ENCODE measurements at places on chromosomes 5 and 9.

GRCh38 chr9:87786423-87786822, 60.5 kb downstream of the CTSL start:
- no peak for DNase-seq

GRCh38 chr9:38058452-38059232, 10.4 kb downstream of the SHB start:
- no peak for DNase-seq

DNA sequence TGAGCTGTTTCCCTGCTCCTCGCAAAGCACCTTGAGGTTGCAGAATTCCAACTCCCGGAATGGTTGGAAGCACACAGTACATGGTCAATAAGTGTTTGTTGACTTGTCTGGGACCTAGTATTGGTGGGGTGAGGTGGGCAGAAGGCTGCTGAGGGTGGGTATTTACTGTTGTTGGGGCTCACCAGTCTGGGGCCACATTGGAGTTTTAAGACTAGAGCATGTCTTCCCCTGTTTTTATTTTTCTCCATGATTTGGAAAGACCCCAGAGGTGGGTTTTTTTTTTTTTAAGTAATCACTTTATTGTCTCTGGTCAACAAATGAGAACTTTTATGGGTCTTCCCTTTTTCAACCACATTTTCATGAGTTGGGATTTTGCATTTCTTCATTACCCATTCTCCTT, 55.1 kb downstream of the IRF1 start:
- DNase-seq, result no peak

DNA sequence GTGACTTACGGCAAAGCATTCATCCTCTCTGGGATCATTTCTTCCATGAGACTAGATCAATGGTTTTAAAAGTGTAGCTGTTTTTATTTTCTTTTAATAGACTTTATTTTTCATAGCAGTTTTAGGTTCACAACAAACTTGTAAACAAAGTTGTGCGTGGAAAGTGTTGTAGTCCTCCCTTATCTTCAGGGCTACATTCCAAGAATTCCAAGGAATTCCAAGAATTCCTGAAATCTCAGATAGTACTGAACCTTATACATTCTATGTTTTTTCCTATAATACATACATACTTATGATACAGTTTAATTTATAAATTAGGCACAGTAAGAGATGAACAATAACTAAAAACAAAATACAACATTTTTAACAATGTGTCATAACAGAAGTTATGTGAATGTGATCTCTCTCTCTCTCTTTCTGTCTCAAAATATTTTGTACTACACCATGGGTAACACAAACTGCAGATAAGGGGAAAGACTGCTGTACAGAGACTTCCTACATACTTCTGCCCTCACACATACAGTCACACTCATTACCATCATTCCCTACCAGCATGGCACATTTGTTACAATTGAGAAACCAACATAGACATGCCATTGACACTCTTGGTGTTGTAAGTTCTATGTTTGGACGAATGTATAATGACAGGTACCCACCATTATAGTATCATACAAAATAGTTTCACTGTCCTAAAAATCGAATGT, 1933.2 kb upstream of the WWC1 start:
- DNase-seq, result no peak

DNA sequence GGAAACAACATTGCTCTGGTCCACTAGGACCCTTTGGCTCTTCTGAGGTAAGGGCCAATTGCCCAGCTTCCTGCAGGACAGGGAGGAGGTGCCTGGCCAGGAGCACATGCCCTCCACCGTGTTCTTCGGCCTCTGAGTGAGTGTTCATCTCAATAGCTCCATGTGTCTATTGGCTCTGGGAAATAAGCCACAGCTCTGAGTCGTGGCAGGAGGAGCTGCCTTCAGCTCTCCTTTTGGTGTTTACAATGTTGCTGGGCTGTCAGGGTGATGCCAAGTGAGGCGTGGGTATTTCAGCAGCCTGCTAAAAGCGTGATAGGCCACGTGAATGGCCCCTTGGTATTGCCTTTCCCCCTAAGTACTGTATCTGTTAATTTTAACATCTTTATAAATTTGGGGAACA, 26.6 kb downstream of the GADD45G start:
- no peak for DNase-seq

DNA sequence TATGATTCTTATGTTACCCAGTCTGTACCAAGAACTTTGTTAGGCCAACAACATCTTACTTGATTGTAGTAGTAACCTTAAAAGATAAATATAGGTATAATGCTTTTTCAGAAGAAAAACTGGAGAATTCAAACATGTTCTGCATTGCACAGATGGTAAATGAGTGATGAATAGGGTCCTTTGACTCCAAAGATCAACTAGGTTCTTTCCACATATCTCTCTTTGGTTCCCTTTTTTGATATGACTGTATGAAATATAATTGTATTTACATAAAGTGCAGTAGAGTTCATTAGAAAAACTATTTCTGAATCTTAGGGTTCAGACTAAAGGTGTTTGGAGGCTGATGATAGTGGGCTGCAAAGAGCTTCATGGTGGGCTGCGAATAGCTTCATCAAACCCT, 150.5 kb upstream of the CDKN2B start:
- DNase-seq, result no peak

DNA sequence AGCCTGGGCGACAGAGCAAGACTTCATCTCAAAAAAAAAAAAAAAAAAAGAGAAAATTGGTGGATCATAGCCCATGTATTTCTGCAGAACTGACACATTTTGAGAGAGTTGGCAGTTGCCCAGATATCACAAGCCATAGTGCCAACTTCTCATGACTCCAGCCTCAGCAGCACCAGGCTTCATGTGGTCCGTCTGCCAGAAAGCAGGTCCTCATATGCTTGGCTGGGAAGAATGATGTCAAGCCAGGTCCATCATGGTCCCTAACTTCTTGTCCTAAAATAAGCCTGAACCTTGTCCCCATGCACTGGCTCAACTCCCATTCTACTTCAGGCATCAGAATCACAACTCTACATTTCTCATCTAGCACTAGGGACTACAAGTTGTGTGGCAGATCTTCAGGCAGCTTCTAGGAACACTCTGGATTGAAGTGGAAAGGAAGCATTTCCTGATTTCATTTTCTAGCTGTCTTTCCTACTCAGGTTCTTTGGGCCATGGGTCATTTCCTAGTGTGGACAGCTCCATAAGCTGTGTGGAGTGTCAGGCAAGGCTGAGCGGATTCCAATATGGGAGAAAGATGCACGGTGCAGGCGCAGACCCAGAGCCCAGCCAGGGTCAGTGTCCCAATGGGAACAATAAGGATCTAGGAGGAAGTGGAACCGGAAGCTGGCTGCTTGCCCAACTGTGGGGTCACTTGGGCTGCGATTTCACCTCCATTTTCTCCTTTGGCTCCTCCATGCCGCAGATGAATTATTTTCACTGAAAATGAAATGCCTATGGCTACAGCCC, 90.1 kb downstream of the LMNB1 start:
- no peak for DNase-seq

- no peak for DNase-seq
Measured at GRCh38 chr5:14175381-14175780, 32.2 kb downstream of the TRIO start.

DNA sequence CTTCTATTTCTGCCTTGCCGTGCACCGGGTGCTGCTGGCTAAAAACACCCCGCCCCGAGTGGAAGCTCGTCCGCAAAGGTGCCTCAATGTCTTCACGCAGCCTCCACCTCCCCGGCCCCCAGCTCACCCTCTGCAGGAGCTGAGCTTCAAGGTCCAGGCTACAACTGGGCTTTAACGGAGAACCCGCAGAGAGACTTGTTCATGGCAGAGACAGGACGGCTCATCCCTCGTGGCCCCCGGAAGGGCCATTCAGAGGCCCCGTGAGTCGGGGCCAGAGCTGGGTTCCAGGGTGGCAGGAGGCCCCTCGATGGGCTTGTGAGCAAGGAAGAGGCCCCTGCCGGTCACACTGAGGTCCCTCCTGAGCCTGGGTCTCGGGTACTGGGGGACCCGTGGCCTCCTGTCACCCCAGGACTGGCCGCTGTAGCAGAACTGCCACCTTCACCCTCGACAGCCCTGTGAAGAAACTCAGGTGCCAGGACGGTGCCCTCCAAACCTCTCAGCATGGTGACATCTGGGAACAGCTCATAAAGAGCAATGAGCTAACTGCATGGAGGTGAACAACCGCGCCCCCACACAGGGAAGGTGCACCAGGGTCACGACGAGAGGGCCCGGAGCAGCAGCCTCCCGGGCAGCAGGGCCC, 58.0 kb upstream of the UBAC1 start:
- no peak for DNase-seq

GRCh38 chr9:91843623-91844148, 106.3 kb downstream of the ROR2 start:
- DNase-seq, result no peak

- DNase-seq, result no peak
Measured at GRCh38 chr9:120904978-120905301, 21.7 kb downstream of the TRAF1 start.

GRCh38 chr5:91166059-91166807, 216.9 kb downstream of the ARRDC3 start:
- no peak for DNase-seq

DNA sequence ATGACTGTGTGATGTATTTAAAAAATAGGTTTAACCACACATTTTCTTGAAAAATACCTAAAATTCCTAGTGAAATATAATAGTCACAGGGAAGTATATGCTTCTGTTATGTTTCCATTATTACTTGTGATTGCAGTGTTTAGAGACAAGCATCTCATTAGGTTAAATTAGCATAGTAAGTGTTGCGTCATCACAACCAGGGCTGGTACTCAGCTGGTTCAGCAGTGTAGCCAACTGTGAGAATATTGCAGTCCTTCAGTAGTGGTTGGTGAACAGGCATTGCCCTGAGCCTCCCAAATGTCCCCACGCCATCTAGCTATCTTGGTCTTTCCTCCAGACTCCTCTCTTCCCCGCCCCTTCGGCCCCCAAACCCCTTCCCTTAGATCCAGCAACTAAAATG, 261.7 kb downstream of the ARHGEF28 start:
- no peak for DNase-seq

- no peak for DNase-seq
Measured at GRCh38 chr9:111897601-111898137, 1.1 kb downstream of the UGCG start.

- DNase-seq, result no peak
Measured at GRCh38 chr5:12566441-12566840, 662.2 kb upstream of the CTNND2 start.

- no peak for DNase-seq
Measured at GRCh38 chr5:96051401-96051830, 89.8 kb upstream of the ELL2 start.

DNA sequence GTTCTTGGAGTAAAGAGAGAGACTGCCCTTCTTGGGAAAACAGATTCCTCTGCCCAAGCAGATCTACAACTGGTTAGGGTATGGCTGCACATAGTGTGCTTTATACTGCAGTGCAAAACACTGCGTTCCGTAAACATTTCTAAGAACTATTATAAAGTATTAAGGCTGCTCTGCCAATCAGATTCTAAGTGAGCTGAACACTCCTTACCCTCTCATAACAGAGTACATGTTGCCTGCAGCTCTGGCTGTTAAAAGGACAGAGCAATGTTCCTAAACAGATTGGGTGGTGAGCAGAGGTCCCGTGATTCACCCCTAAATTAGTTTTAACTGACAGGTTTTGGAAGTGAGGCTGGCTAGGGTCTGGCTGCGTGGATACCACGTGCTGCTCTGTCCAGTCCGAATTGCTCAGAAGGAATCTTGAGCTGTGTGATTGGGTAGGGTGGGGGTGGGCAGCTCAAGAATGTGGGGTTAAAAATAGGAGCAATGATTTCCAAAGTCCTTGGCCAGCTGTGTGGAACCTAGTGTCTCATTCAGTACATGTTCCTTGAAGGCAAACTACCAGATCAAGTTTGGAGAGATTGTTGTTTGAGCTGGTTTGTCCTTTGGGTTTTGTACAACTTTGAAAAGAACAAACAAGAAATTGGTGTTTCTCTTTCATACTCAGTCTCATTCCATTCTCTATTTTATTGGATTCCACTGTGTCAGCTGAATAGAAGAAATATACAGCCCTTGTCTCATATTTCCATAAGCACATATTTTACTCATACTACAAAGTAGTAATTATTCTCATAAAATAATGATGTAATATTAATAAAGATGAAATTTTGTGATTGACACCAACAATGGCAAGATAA, 497.6 kb upstream of the CD180 start:
- no peak for DNase-seq

DNA sequence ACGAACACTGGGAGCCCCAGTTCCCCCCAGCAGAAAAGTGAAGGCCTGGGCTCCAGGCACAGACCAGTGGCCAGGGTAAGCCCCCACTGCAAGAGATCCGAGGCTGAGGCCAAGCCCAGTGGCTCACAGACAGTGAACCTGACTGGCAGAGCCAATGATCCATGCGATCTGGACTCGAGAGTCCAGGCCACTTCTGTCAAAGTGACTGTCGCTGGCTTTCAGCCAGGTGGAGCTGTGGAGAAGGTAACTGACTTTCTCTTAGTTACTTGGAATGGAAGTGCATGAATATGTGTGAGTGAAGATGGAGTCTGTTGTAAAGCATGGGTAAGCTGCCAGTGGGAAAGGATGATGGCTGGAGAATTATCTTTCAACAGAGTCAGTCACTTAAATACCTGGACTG, 99.7 kb downstream of the GOLPH3 start:
- no peak for DNase-seq

DNA sequence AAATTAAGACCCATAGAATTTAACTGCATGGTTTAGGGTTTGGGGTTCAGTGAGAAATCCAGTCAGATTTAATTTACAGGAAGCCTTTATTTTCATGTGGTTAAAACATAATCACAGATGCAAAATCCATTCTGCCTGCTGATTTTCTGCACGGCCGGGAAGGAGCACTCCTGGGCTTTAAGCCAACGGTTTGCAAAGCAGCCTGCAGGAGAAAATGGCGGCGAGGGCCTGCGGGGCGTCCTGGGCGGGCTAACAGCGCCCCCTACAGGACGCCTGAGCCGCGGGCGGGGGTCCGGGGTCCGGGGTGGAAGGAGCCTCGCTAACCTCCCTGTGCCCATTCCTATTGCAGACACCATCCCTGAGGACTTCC, 47.6 kb downstream of the THBS4 start:
- peak; percentile 6 for DNase-seq

DNA sequence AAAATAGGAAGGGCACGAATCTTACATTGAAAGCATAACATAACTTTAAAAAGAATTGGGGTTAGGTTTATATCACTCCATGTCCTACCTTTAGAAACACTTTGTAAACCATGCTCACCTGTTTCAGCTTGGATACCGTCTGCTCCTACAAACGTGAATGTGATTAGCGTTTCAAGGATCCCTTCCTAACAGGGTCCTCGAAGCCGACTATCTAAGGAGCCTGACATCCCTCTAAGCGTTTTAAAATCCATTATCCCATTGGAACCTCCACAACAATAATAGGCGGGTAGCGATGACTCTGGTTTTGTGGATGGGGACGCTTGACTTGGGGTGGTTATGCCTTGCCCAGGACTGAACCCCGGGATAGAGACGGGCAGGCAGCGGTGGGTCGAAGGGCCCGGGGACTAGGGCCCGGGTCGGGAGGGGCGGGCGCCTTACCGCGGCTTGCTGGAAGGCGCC, 937 bp downstream of the SVEP1 start:
- no peak for DNase-seq

GRCh38 chr9:3049636-3050035, 205.7 kb upstream of the PUM3 start:
- DNase-seq, result no peak

GRCh38 chr9:93183131-93183662, 742 bp upstream of the WNK2 start:
- no peak for DNase-seq

- no peak for DNase-seq
Measured at GRCh38 chr5:2695200-2695891, 56.1 kb downstream of the IRX2 start.

GRCh38 chr9:136625101-136626065, 37.3 kb upstream of the EGFL7 start:
- DNase-seq, result no peak

All from stimulated activated CD8-positive, alpha-beta memory T cell treated with anti-CD3 and anti-CD28 coated beads, Interleukin-7, amount 100 ng/mL, for 1 hour (primary cell).